ENCODE measurements at places on chromosomes 2 and 18. TPM values are rescaled to one million over a fixed set of nuclear protein-coding genes. Genes with fewer than 3 reads are reported as not detected.

GRCh38 chr2:241858206-241859016, at the start of gene PDCD1:
Gene PDCD1, minus strand, starts transcription at chr2:241858894. Its CDS starts 56 bp downstream, at chr2:241858838.
- DNase-seq = peak; percentile 29

DNA sequence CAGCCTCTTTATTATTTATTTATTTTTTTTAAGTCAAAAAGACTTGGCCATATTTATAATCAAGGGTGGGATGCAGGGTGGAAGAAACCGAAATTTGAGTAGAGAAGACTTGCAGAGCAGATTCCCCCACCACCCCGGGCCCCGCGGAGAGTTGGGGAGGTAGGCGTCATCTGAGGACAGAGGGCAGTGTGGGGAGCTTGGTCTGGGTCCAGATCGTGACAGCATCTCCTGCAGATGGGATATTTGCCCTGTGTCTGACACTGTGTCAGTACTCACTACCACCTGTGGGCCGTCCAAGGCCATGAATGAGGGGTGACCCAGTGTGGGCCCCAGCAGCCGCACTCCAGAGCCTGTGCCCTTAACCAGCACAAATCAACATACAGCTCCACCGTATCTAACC, 10.5 kb upstream of the PRELID3A start:
- no peak for DNase-seq

DNA sequence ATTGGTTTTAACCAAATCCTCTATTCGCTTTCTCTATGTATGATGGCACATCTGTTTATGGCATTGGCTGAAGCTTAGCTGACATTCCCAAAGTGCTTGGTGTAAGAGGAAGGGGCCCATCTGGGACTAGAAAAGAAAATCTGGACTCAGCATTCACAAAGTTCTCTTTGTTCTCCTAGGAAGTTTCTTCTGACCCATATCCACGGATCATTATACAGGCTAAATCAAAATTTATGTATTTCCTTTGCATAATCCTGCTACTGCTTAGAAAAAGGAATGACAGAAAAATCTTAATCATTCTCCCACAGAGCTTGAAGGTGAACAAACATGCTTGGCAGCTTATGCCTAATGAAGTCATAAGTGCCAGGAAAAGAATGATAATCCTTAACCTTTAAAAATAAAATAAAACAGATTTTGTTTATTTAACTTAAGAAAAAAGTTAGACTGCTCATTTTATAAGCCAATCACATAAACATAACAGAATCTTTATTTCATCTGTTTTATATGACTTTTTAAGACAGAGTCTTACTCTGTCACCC, 88.4 kb downstream of the NYAP2 start:
- DNase-seq = no peak

Gene TPO
- 2.1 TPM for polyA plus RNA-seq

Gene MDH1B
- 0.14 TPM for polyA plus RNA-seq

Gene DYNC2LI1
- polyA plus RNA-seq = 23.7 TPM

Gene EFR3B
- polyA plus RNA-seq = 0.88 TPM

Gene UGT1A4
- polyA plus RNA-seq = not detected

Gene SPEG
- polyA plus RNA-seq = 190 TPM
